ENCODE measurements at places on chromosomes 5 and 9.

DNA sequence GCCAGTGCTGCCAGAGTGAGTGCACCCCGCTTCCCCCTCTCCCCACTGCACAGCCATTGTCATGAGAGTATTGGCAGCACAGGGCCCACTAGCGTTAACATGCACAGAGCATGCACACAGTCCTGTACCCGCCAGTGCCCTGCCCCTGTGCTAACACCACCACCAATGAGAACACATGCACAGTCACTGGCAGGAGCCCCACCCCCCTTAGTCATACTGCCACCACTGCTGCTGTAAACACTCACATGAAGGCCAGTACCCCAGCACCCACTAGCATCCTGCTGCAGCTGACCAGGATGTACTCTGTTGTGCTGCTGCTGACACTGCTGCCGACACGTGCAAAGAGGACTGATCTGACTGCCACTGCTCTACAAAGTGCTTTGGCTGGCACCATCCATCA, 19.5 kb upstream of the RANBP6 start:
- no peak for DNase-seq

DNA sequence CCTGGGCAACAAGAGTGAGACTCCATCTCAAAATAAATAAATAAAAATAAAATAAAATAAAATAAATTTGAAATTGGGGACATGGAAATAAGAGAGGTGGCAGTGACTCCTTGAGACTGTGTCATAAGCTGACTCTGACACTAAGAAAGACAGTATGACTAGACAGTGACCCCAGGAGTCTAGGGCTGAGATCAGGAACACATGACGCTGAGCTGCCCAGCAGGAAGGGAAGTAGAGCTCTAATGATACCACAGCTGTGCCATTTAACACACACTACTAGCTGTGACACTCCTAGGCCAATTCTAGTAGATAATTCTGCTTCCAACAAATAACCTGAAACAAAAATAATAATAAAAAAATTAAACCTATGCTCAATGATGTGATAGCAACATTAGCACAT, 293.0 kb downstream of the SEC61B start:
- no peak for DNase-seq

- DNase-seq = no peak
Observed at GRCh38 chr5:76704131-76704663, 11.7 kb upstream of the F2R start.

GRCh38 chr5:173671121-173671949, 54.9 kb upstream of the BOD1 start:
- no peak for DNase-seq

DNA sequence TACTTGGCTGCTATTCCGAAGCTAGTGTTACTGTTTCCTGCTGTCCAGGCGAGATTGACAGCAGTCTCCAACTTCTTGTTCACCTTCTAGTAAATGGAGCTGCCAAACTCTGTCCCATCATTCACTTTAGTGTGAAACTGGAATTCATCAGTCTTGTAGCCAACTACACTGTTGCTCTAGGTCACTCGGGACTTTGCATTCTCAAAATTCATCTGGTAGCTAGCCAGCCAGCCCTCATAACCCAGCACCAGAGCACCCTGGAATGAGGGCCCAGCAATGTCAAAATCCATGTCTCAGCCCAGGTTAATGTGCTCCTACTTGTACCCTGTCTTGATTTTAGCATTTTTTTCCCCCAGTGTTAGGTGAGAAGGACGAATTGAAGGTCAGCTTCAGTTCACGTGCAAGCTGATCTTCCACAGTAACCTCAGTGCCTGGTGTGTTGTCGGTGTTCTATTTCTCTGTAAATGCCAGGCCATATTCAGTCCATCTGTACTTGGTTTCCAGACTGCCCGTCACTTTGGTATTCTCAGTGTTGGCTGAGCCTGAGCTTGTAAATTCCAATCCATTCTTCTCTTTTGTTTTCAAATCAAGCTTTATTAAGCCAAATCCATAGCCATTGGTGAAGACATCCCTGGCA, 28.9 kb downstream of the ZNF169 start:
- no peak for DNase-seq

- DNase-seq = no peak
Observed at GRCh38 chr9:78031444-78031892, at the start of gene GNAQ. Gene GNAQ, minus strand, starts transcription at chr9:78031811. Its CDS starts 576 bp downstream, at chr9:78031235.

- no peak for DNase-seq
Observed at GRCh38 chr9:126959336-126959735, 44.8 kb downstream of the RALGPS1 start.

DNA sequence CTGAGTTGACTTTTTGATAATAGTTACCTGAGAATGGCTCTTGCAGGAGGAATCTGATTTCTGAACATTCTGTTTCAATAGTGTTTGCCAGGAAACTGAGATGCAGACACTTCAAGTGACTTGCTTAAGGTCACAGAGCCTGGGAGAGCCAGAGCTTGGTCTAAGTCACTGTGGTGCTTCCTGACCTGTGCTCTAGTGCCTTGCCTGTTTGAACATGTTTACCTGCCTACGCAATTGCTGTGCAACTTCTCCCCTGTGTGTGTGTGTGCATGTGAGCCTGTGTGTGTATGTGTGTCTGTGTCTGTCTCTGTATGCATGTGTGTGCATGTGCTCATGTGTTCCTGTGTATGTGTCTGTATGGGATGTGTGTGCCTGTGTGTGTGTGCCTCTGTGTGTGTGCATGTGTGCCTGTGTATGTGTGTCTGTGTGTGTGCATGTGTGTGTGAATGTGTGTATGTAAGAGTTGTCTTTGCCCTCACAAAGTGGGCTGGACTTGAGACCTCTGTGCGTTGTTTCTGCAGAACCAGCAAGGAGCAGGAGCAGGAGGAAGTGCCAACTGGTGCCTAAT, 185.8 kb downstream of the GADD45G start:
- DNase-seq = no peak

DNA sequence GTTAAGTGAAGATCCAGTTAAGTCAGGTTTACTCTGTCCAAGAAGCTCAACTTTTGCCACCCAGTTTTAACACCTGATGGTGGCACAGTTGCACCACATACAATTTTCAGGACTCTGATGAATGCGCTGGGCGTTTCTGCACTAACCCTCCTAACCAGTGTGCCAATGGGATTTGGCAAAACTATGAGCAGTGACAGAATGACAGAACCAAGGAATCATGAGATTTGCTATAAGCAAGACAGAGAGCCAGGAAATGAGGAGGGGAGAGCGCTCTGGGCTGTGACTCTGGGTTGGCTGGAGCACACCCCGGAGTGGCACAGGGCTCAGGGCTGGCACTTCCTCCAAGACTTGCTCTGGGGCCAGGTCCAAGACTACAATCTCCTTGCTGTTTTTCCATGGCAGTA, 84.1 kb downstream of the SH3PXD2B start:
- DNase-seq = no peak

GRCh38 chr9:38017149-38017884, 51.7 kb downstream of the SHB start:
- no peak for DNase-seq

DNA sequence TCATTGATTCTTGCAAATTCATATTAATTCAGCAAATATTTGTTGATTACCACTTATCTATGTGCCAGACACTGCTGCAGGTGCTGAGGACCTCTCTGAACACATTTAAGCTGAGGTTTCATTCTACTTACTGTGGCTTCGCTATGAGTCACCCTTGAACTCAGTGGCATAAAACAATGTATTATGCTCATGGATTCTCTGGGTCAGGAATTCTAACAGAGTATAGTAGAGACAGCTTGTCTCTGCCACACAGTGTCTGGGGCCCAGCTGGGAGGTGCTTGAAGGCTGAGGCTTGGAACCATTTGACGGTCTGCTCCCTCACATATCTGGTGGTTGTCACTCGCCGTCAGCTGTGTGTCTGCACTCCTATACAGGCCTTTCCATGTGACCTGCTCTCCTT, 124.3 kb upstream of the NR3C1 start:
- no peak for DNase-seq

GRCh38 chr5:68288707-68289134, 73.2 kb downstream of the PIK3R1 start:
- no peak for DNase-seq

DNA sequence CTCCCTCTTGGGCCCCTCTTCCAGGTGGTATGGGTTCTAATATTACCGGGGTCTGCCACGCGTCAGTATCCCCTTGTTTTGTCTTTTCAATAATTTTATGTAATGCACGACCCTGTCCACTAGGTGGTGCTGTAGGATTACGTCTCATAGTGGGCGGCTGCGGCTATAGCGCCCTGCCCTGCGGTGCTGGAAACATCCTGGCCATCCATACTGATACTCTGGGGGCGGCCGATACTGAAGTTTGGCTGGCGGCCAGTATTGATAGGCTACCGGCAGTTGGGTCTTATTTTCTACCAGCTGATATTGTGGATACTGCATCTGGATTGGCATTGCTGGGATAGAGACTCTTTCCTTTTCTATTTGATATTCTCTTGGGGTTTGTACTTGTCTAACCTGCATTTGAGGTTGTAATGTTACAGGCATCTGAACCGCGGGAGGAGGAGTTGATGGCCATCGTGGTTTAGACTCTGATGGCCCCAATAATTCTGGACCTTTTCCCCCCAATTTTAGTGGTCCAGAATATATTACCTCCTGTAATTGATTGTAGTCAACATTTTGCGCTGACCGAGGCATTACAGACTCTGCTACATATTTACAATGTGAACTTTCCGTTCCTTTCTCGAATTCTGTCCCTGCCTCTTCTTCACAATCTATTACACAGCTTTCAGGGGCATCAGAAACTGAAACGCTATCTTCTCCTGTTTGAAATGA, 3.3 kb upstream of the TMEM141 start:
- peak; percentile 90 for DNase-seq

DNA sequence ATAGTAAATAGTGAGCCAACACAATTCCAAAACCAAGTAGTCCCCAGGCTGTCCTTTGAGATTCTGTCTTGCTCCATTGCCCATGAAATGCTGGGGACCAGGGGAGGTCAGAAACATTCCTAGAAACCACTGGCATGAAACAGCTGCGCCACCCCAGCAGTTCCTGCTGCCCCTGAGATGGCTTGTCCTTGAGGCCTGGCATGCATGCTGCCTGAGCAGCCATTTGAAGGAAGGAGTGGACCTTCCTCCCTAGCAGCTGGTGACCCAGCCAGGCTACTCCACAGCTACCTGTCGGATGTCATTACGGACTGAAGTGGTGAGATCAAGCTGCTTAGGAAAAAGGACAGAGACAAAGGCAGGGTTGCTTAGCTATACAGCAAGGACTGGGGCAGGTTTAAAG, 260.6 kb downstream of the DENND1A start:
- DNase-seq = no peak

DNA sequence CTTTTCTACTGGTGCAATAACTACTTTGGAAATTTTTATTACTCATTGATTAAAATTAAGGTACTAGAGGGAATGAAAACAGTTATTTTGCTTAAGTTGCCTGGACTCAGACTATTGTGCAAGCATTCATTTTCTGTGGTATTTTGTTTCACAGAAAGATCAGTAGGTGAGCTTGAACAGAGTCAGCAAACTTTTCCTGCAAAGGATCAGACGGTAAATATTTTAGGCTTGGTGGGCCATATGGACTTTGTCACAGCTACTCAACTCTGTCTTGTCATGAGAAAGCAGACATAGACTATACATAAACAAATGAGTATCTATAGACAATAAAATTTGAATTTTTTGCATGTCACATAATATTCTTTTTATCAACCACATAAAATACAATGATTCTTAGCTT, 1036.4 kb downstream of the NR2F1-AS1 start:
- DNase-seq = no peak

DNA sequence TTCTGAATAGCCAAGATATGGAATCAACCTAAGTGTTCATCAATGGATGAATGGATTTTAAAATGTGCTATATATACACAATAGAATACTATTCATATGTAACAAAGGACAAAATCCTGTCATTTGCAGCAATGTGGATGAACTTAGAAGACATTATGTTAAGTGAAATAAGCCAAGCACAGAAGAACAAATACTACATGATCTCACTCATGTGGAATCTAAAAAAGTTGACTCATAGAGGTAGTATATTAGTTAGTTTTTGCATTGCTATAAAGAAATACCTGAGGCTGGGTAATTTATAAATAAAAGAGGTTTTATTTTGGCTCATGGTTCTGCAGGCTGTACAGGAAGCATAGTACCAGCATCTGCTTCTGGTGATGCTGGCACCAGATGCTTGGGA, 8.1 kb downstream of the CATSPER3 start:
- no peak for DNase-seq

DNA sequence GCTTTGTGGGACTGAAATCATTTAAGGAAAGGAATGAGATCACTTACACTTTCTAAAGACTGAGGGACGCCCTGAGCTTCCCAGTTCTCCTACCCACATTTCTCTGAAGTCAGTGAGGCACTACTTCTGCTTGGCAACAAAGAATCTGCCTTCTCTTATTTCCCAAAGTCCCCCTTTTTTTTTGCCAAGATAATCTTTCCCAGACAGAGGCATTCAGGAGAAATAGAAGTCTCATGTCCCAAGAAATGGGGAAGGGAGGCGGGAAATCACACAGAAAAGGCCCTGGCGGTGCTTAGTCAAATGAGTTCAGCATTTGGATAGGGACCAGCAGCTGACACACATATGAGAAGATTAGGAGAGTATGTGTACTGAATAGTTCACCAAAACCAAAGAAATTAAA, 159.7 kb downstream of the MUSK start:
- no peak for DNase-seq

DNA sequence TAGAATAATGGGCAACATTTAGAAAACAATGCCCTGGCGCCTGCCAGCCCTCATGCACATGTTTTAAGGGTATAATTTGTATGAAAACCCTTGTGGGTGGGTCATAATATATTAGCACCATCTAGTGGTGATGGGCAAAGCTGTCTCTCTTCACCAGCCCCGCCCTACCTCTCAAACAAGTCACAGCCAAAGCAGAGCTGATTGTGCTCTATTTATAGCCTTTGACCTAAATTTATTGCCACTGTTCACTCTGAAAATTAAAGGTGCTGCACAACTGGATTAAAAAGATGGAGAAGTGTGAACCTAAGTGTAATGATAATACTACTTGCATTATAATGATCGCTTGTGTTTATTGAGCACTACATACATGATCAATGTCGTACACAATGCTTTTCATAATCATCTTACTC, 131.9 kb upstream of the ANKH start:
- peak; percentile 80 for DNase-seq

DNA sequence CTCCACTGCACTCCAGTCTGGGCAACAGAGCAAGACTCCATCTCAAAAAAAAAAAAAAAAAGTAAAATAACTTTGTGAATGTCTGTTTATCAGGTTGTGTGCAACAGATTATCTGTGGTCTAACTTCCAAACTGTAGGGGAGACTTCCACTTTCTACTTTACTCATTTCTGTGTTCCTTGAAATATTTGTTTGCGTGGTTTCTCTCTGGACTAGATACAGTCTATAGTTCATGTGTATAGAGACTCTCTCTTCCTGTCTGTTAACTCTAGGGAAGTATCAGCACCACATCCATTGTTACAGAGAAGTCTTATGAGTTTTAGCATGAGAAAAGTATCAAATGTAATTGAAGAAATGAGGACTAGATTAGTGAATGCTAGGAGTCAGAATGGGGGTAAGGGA, 168.3 kb downstream of the LPAR1 start:
- no peak for DNase-seq

DNA sequence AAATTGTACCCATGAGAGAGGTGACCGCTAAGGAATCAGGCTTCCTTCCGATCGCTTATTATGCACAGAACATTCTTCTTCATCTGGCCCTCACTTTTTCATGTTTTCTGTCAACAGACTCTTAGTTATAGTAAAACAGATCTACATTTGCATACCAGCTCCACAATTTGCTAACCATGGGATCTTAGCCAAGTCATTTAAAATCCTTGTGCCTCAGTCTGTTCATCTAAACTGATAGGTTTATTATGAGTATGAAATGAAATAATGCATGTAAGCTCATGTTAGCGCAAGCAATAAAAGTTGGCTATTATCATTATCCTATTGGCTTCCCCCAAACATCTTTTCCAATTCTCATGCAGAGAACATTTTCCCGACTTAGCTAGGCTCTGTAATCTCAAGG, 42.3 kb downstream of the FGF1 start:
- no peak for DNase-seq

- no peak for DNase-seq
Observed at GRCh38 chr9:33029231-33029786, 4.2 kb downstream of the DNAJA1 start.
